ENCODE measurements at places on chromosomes 16 and 17.

- peak; percentile 54 for DNase-seq
Observed at GRCh38 chr17:57707892-57708291, 37.2 kb downstream of the CCDC182 start.

DNA sequence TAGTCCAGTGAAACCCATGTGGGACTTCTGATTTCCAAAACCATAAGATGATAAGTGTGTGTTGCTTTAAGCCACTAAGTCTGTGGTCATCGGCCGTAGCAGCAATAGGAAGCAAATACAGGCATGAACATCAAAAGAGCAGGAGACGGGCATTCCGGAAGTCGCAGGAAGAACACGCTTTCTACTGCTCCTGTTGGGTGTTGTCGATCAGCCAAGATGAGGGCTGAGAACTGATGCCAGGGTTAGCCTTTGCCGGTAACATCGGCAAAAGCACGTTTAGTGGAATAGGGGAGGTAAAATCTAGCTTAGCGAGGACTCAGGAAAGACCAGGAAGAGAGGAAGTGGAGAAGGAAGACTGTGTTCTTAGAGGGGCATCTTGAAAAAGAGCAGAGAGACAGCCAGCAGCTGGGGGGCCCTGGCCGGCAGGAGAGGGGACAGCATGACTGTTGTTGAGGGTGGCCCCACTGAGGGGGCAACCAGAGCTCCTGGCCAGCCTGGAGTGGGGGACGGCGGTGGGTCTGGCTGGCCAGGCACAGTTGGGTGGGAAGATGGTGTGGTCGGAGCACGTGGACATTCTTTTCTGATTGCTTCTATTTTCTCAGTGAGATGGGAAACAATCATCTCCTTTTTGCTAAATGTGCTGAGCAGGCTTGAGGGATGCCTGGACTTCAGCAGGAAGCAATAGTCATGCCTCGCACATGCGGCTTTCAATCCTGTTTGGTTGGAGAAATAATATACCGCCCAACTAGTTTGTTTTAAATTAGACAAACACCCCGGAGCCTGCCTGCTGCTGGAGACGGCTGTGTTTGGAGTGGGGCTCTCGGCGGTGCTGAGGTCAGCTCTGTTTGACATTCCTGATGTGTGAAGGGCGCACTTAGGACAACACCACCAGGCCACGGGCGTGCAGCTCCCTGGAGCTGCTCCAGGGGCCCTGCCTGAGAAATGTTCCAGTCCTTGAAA lies 109.9 kb downstream of the METRNL start:
- peak; percentile 74 for DNase-seq

- no peak for DNase-seq
Observed at GRCh38 chr16:85402910-85403692, 210.0 kb upstream of the GSE1 start.

- DNase-seq, result peak; percentile 64
Observed at GRCh38 chr17:50027172-50027880, 28.6 kb upstream of the ITGA3 start.

GRCh38 chr16:2691491-2692248 lies 9.3 kb downstream of the KCTD5 start:
- DNase-seq, result no peak

DNA sequence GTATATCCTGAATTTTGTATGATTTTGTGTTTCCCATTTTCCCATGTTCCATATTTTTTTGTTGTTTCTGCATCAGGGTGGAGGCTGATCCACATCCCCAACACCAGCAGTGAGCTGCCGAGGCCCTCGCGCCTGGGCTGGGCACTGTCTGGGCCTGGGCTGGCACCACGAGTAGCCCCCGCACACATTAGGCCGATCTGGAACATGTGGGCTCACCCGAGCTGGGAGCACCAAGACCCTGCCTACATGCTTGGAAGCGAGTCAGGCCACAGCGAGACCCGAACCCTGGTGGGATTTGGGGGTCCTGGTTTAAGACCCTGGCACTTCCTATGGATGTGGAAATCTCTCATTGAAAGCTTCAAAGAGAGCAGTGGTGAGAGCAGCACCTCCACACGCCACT lies 8.5 kb downstream of the KCTD5 start:
- no peak for DNase-seq

GRCh38 chr17:78605429-78605828 lies 28.2 kb upstream of the DNAH17 start:
- no peak for DNase-seq

DNA sequence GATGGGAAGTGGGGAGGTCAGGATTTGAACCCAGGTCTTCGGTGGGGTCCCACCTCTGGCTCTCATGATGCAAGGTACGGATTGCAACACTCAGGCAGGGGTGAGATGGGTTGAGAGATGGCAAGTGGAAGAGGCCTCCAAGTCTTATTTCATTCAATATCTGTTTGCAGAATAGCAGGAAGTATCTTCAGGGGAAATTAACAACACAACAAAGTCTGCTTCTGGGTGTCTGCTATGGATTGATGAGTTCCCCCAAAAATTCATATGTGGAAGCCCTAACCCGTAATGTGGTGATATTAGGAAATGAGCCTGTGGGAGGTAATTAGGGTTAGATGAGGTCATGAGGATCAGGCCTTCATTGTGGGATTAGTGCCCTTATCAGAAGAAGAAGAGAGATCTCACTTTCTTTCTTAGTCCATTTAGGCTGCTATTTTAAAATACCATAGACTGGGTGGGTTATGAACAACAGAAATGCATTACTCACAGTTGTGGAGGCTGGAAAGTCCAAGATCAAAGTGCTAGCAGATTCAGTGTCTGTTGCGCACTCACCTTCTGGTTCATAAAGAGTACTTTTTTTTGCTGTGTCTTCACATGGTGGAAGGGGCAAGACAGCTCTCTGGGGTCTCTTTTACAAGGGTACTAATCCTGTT lies 4.4 kb upstream of the CD300H start:
- DNase-seq, result no peak

GRCh38 chr16:50270510-50271147 lies 4.3 kb downstream of the ADCY7 start:
- DNase-seq, result peak; percentile 11
